T-cell (primary cell): ENCODE measurements at places on chromosomes 4 and X.

DNA sequence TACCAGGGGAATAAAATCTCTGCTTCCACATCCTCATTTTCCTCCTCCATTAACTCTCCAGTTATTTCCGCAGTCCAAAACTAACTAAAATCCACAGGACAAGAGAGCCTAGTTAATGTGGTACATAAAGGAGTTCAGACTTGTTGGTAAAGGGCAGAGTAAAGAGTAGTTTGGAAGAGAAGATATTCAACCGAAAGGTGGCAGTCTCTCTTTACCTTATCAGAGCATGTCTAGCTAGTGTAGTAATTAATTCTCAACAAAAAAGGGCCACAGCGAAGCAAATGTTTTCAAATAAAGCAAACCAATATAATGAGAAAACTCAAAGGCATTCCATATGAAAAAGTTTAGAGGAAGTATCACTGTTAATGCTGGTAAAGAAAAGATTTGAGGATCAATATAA is 286.5 kb downstream of the GLUD2 start:
- DNase-seq, result no peak

- no peak for DNase-seq
These were observed 868.0 kb downstream of the FAT4 start for GRCh38 chr4:126182786-126183185.

DNA sequence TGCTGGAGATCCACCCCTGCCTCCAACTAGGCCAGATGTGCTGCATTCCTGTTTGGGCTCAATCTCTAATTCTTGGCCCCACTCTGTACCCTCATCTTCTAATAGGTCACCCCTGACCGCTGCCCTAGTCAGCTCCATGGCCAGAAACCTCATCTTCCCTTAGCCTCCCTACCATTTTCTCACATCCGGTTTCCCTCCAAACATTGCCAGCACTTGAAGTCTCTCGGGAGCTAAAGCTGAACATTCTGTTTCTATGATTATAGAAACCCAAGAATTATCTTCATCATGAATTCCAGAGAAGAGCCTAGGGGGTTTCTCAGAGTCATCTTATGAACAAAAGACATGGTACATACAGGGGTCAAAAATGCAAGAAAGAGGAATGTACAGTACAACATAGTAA is 179.7 kb downstream of the AMELX start:
- DNase-seq, result no peak

- no peak for DNase-seq
These were observed 1279.7 kb downstream of the ARAP2 start for GRCh38 chr4:34964613-34965012.

DNA sequence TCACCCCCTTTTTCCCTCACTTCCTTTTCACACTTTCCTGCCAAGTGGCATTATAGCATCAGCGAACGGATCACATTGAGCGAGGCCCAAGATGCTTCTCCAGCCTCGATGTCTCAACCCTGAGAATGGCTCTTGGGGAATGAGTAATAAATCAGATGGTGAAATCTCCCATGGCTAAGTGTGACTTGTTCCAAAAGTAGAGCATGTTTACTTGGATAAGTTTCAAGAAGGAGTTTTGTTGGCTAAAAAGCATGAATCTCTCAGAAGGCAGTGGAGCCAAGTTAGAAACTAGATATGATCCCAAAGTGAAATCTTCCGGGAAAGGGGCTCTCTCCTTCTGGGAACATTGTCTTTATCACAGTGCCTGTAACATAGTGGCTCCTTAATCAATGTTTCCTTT is 316.3 kb downstream of the CAMK2D start:
- no peak for DNase-seq

DNA sequence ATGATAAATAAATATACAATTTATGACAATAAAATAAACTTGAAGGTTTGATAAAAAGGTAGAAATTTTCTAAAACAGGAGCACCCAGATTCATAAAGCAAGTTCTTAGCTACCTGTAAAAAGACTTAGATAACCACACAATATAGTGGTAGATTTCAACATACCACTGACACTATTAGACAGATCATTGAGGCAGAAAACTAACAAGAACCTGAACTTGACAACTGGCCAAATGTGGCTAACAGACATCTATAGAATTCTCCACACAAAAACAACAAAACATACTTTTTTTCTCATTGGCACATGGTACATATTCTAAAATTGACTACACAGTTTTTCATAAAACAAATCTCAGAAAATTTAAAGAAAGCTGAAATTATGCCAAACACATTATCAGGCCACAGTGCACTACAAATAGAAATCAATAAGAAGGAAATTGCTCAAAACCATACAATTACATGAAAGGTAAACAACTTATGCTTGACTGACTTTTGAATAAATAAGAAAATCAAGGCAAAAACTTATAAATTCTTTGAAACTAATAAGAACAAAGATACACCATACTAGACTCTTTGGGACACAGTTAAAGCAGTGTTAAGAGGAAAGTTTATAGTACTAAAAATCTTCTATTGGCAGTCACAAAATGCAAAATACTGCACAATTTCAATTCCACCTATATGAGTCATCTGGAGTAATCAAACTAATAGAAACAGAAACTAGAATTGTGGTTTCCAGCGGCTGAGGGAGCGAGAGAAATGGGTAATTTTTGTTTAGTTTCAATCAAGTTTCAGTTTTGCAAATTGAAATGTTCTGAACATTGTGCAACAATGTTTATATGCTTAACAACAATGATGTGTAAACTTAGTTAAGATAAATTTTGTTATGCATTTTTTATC is 925.6 kb downstream of the SH3BGRL start:
- DNase-seq, result no peak

GRCh38 chrX:3094261-3094660 is 53.0 kb downstream of the ARSF start:
- DNase-seq, result no peak

DNA sequence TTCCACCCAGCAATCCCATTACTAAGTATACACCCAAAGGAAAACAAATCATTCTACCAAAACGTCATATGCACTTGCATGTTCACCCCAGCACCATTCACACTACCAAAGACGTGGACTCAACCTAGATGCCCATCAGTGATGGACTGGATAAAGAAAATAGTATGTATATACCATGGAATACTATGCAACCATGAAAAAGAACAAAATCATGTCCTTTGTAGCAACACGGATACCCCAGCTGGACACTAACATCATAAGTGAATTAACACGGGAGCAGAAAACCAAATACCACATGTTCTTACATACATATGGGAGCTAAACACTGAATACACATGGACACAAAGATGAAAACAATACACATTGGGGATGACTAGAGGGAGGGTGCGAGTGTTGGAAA is 309.1 kb upstream of the KLF3 start:
- DNase-seq, result no peak

GRCh38 chr4:153211986-153212728 is 7.9 kb downstream of the TRIM2 start:
- no peak for DNase-seq

DNA sequence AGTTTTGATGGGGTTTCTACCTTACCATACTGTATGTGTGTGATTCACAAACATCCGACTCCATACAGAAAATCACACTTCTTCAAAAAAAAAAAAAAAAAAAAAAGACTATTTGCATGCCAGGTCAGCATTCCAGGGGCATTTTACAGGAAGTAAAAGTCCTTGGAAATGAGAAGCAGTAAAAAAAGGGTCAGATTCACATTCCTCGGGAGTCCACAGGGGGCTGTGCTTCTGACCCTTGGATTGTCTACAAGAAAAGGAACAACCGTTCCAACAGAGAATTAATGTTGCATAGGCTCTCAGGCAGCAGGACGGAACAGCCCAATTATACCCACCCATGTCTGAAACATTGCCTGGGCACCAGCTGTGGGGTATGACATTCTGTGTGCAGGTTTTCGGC is 290.3 kb downstream of the LDB2 start:
- DNase-seq, result no peak

- DNase-seq, result no peak
These were observed 87.4 kb upstream of the ETNPPL start for GRCh38 chr4:108850219-108850649.

- no peak for DNase-seq
These were observed 88.9 kb downstream of the ALPK1 start for GRCh38 chr4:112386071-112386470.

GRCh38 chrX:37472836-37473235 is 98.6 kb upstream of the LANCL3 start:
- DNase-seq, result no peak
